Activated naive CD4-positive, alpha-beta T cell treated with anti-CD3 and anti-CD28 coated beads, Interleukin-2, amount 10 ng/mL, durations not matched to agents 5 hours and 36 hours (primary cell): ENCODE measurements at places on chromosomes 3 and 15. TPM values are rescaled to one million over a fixed set of nuclear protein-coding genes. Genes with fewer than 3 reads are reported as not detected.

ZNF445 gene
- 21.7 TPM for total RNA-seq

PLA2G4E gene
- total RNA-seq = not detected

STAB1 gene
- total RNA-seq = not detected

FAM81A gene
- 0.67 TPM for total RNA-seq

CPEB1 gene
- not detected for total RNA-seq

ST6GAL1 gene
- 153 TPM for total RNA-seq

RLBP1 gene
- total RNA-seq = not detected

STARD5 gene
- total RNA-seq = 6.6 TPM

GRAMD1C gene
- 0.34 TPM for total RNA-seq

MGLL gene
- 0.19 TPM for total RNA-seq

AGBL1 gene
- not detected for total RNA-seq

REC114 gene
- not detected for total RNA-seq

OXNAD1 gene
- 80.3 TPM for total RNA-seq

TGM4 gene
- not detected for total RNA-seq

VGLL3 gene
- not detected for total RNA-seq

HYKK gene
- total RNA-seq = 3.8 TPM

TRIM42 gene
- total RNA-seq = not detected

PRR23E gene
- not detected for total RNA-seq

C3orf22 gene
- not detected for total RNA-seq

QRICH1 gene
- 130 TPM for total RNA-seq

CPLX3 gene
- 0.12 TPM for total RNA-seq

RASL12 gene
- not detected for total RNA-seq

TERC gene
- 5.5 TPM for total RNA-seq

ROBO2 gene
- not detected for total RNA-seq

OR5K4 gene
- total RNA-seq = not detected

TIMP4 gene
- total RNA-seq = not detected

CLRN1 gene
- not detected for total RNA-seq

NR2E3 gene
- not detected for total RNA-seq

NR1I2 gene
- 0.17 TPM for total RNA-seq

SPTSSB gene
- total RNA-seq = not detected

CLDN1 gene
- total RNA-seq = not detected

CDCP1 gene
- 6.2 TPM for total RNA-seq

CDHR4 gene
- not detected for total RNA-seq

WDR73 gene
- 20.9 TPM for total RNA-seq

POLQ gene
- 18.7 TPM for total RNA-seq

INAFM2 gene
- 8.4 TPM for total RNA-seq

ANKUB1 gene
- not detected for total RNA-seq

MORC1 gene
- not detected for total RNA-seq

LRRC49 gene
- total RNA-seq = not detected

TFG gene
- total RNA-seq = 50.2 TPM

C3orf62 gene
- total RNA-seq = 9.1 TPM

PAQR9 gene
- total RNA-seq = not detected

MESP2 gene
- not detected for total RNA-seq

LSM3 gene
- 12.3 TPM for total RNA-seq

RNF123 gene
- 52.3 TPM for total RNA-seq

ITIH1 gene
- not detected for total RNA-seq

ZNF774 gene
- 1.1 TPM for total RNA-seq
